ENCODE measurements at places on chromosomes 1 and 21.

DNA sequence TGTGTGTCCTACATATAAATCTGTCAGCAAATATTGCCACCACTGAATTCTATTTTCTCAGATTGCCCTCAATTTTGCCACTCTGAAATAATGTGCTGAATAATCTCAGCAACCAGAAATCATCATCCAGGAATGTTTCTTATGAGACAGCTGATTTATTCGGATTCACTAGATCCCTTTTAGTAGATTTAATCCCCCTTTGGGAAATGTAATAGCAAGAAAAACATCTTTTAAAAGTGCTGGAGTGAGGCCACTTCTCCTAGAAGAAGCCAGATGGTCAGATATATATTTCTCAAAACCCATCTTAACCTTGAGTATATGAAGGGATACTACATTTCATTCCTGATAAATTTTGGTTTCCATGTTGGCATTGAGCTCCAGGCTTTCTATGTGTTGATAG, 327.7 kb downstream of the SMYD3 start:
- peak; percentile 13 for DNase-seq

GRCh38 chr1:234062166-234062565, 157.7 kb downstream of the SLC35F3 start:
- no peak for DNase-seq

- DNase-seq = no peak
Measured at GRCh38 chr21:45618846-45619485, 24.6 kb upstream of the PCBP3 start.

DNA sequence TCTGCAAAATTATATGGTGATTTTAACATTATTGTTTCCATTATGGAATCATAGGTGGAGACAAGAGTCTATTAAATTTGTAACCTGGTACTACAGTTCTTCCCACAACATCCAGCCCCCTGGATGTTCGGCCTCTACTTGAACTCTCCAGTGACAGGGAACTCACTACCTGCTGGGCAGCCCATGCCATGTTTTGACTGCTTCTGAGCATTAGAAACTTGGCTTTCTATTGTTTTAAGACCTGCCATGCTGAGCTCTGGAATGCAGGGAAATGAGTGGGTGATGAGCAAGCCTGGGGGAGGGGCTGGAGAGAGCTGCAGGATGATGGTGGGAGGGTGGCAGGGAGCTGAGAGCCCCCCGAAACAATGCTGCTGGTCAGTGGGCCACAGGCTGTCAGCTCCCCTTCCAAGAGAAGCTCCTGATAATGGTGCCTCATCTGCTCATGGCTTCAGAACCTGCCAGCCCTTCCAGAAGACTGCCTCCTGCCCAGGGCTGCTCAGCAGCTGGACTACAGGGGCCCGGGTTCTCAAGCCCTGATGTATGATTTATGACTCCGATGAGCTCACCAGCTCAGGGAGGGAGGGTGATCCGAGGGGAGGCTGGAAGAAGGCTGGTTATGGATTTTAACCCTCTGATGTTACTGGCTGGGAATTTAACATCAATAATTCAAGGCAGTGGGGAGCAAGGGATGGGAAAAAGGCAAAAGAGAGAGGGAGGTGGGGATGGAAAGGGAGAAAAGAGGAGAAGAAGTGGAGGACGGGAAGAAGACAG, 205.0 kb downstream of the HIVEP3 start:
- peak; percentile 57 for DNase-seq

DNA sequence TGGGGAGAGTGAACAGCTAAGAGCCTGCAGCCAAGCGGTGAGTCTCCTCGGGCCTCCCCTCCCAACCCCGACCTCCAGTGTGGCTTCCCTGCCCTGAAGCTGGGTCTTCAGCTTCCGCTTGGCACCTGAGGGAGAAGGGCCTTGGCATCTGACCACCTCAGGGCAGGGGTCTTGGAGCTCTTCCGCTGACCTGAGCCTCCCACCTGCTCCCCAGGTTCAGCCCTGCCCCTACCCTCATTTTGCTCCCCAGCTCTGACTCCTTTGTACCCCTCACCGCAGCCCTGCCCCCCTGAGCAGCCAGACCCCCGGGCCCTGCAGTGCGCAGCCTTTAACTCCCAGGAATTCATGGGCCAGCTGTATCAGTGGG, 4.9 kb downstream of the ADAMTSL4 start:
- no peak for DNase-seq

DNA sequence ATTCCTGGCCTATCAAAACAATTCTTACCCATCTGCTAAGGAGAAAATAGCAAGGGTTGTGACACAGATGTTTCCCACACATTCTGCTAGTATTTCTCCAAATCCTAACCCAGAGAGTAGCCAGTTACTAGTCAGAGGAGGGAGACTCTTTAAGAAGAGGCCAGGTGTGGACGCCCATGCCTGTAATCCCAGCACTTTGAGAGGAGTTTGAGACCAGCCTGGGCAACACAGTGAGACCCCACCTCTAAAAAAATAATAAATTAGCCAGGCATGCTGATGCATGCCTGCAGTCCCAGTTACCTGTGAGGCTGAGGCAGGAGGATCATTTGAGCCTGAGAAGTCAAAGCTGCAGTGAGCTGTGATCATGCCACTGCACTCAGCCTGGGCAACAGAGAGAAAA, 28.6 kb downstream of the NVL start:
- no peak for DNase-seq

- no peak for DNase-seq
Measured at GRCh38 chr1:80349218-80349617, 1342.7 kb upstream of the ADGRL4 start.

GRCh38 chr1:220353229-220354012, 81.2 kb upstream of the RAB3GAP2 start:
- DNase-seq = no peak

- DNase-seq = peak; percentile 17
Measured at GRCh38 chr1:222171005-222171404, 376.9 kb downstream of the HHIPL2 start.

GRCh38 chr1:23555986-23556634, 3.2 kb downstream of the ID3 start:
- DNase-seq = no peak

GRCh38 chr1:163263818-163264655, 57.7 kb upstream of the NUF2 start:
- DNase-seq = no peak

GRCh38 chr1:67648582-67649326, 36.2 kb upstream of the GADD45A start:
- DNase-seq = no peak

GRCh38 chr1:25572708-25573590, 29.5 kb downstream of the LDLRAP1 start:
- no peak for DNase-seq

- no peak for DNase-seq
Measured at GRCh38 chr1:1013922-1014648, 788 bp downstream of the ISG15 start.

DNA sequence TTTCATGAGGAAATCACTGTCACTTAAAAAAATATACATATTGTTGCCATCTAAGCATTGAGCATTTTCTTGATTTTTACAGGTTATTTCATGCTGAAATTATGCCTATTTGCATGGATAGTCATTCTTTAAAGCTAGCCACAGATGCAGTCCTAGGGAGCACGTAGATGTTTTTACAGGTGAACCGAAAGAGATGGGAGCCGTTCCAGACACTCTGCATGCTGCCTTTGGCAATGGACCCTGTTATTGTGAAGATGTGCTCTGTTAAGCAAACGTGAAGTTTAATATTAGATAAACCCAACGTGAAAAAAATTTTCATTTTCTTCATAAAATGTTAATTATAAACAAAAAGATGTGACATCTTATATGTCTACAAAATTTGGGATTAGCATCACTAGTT, 7.1 kb downstream of the PROX1 start:
- DNase-seq = no peak

- no peak for DNase-seq
Measured at GRCh38 chr1:173005196-173005864, 45.4 kb downstream of the TNFSF18 start.

DNA sequence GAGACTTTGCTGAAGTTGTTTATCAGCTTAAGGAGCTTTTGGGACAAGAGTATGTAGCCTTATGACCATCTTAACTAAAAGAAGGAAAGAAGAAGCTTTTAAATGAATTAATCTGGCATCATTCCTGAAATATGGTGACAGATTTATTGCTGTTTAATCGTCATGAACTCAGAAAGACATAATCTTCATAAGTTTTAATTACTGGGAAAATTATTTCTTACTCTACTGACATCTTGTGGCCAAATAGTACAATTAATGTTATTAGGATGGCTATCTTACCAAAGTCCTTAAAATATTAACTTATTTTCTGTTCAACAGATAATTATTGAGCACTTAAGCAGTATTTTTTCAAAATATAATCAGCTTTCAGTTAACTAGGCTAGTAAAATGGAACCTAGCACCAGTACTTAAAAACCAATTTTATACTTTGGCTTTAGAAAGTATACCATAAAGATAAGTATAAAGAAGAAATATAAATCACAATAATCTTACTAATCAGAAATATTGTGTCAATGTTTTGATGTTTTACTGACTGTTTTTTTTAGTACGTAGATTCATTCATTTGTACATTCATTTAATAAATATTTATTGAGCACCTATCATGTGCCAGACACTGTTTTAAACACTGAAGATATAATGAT, 34.7 kb upstream of the GPR25 start:
- peak; percentile 12 for DNase-seq

- no peak for DNase-seq
Measured at GRCh38 chr1:165703648-165704047, 5.3 kb upstream of the ALDH9A1 start.

DNA sequence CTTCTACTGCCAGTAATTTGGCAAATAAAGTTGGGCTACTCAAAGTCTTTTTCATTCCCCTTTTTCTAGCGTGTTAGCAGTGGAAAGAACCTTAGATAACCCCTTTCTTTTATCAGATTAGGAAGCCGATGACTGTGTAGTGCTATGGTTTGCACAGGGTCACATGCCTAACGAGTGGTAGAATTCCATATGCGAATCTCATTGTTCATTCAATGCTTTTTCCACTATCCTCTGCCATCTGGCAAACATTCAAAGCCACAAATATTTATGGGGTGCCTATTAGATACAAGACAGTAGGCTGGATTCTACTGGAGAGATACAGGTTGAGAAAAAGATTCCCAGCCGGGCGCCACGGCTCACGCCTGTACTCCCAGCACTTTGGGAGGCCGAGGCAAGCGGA, 14.9 kb upstream of the IER5 start:
- no peak for DNase-seq

DNA sequence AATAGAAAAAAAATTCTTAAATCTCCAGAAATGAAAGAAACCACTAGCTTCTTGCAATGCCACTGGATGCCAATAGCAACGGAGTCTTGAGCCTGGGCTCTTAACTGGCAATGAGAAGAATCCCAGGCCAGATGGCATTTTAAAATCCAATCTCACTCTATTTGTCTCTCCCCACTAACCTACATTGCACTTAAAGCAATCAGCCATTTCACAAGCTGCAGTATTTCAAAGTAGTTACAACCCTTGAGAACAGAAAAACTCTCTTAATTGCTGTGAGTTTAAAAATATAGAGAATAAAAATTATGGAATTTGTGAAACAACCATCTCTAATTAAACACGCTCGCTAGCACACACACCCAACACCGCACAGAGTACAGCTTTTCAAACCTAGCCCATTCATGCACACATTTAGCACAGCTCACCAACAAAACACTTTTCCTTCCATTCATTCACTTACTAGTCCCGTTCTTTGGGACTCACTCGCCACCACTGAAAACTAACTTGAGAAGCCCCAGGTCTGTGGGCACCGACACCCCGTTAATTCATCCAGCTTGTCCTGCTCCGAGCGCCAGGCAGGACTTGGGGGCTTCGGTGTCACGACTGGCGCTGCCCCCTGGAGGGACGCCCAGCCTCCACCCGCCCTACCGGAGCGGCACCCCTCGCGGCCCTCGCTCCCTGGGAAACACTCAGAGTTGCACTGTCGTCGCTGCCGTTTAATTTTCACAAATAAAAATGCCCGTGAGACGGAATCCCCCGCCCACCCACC, 1.0 kb downstream of the DDAH1 start:
- no peak for DNase-seq

GRCh38 chr1:28056129-28056925, 32.1 kb downstream of the EYA3 start:
- no peak for DNase-seq

- DNase-seq = peak; percentile 40
Measured at GRCh38 chr21:38712071-38712470, 93.7 kb upstream of the ETS2 start.
